ENCODE measurements at places on chromosomes 3 and 15. TPM values are rescaled to one million over a fixed set of nuclear protein-coding genes. Genes with fewer than 3 reads are reported as not detected.
A peak's percentile ranks its signal among the peaks of the same experiment; 100 is the strongest.

DNA sequence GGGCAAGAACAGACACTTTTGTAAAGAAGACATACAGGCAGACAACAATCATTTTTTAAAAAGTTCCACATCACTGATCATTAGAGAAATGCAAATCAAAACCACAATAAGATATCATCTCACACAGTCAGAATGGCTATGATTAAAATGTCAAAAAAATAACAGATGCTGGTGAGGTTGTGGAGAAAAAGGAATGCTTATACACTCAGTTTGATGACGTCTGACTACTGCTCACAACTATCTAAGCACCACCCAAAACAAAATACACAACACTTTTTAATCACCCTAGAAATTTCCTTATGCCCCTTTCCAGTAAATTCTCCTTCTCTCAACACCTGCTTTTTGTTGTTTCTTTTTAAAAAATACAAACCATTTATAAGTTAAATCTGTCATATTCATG is 228.8 kb downstream of the ISL2 start:
- no peaks in the 10 kb centered on the region for H3K36me3 ChIP-seq
- no peaks in the 10 kb centered on the region for H3K27me3 ChIP-seq
- no peak overlapping the region for H3K4me3 ChIP-seq
- H3K4me1 ChIP-seq: no peaks in the 10 kb centered on the region
- no peak for DNase-seq
- no peak overlapping the region for H3K27ac ChIP-seq

The RBPMS2 gene
- 3.7 TPM for total RNA-seq

The RMDN3 gene
- 19.6 TPM for total RNA-seq

The TRPC1 gene
- 12.0 TPM for total RNA-seq

GRCh38 chr3:52299247-52299878 is 11.7 kb downstream of the GLYCTK start:
- H3K4me1 ChIP-seq: no peaks in the 10 kb centered on the region

GRCh38 chr15:82093774-82094211 is 48.0 kb upstream of the MEX3B start:
- H3K36me3 ChIP-seq: no peaks in the 10 kb centered on the region
- DNase-seq: no peak
- no peaks in the 10 kb centered on the region for H3K4me1 ChIP-seq

DNA sequence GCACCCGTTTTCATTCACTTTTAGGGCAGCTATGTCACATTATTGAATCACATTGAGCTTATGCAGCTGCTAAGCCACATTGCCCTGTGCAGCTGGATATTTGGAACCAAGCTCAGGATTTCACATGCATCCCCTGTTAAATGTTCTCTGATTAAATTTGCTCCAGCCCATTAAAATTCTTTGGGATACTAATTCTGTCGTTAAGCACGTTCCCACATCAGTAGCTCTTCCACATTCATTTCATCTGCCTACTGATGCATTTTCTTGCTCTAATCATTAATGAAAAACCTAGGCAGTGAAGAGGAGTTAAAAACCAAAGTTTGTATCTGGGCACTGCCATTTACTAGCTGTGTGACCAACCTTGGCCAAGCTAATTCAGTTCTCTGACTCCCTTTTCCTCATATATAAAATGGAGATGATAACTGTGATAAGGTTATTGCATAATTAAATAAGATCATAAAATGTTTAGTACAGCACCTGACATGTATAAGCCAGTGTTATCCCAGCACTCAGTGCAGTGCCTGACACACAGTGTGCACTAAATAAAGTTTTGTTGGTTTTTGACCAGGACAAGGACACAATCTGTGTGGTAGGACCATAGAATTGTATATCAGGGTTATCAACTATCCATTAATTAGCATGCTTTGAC is 222.2 kb upstream of the ATP11B start:
- H3K27ac ChIP-seq: no peak overlapping the region
- no peak for DNase-seq
- H3K4me1 ChIP-seq: no peaks in the 10 kb centered on the region
- H3K36me3 ChIP-seq: no peaks in the 10 kb centered on the region
- H3K4me3 ChIP-seq: no peak overlapping the region

- H3K4me3 ChIP-seq: no peak overlapping the region
- no peaks in the 10 kb centered on the region for H3K4me1 ChIP-seq
- no peaks in the 10 kb centered on the region for H3K36me3 ChIP-seq
These were observed 36.7 kb upstream of the MFGE8 start for GRCh38 chr15:88949734-88950400.

DNA sequence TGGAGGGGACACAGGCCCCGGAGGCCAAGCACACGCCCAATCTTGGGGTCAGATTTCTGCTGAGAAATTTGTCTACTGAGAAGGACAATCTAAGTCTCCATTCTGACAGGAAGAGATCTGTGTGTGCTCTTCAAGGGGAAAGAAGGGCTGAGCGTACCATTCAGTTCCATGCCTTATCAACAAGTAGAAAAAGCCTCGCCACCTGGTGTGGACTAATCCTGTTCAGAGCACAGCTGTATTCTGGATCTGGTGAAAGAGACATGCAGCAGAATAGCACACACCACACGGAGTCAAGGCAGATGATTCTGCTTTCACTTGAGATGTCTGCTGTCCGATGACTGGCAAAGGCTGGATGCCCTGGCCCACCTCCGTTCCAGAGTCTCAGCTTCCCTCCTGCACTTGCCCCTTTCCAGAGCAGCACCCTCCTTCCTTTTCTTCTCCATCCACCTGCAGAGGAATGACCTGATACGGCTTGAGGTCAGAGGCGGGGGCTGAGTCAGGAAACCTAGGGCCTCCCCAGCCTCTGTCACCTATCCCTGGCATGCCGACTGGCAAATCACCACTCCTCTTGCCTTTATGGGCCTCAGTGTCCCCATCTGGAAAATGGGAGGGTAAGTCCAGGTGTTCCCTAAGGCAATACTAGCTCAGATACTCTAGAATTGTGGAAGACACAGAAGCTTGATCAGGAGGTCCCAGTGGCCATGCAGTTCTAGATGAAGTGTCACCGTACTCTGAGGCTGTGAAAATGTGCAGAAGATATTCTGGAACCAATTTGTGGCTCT is 36.9 kb upstream of the CTSH start:
- H3K4me1 ChIP-seq: peaks cover 5% of the 10 kb centered on the region
- DNase-seq: no peak
- H3K4me3 ChIP-seq: no peak overlapping the region
- H3K36me3 ChIP-seq: no peaks in the 10 kb centered on the region
- no peaks in the 10 kb centered on the region for H3K27me3 ChIP-seq

DNA sequence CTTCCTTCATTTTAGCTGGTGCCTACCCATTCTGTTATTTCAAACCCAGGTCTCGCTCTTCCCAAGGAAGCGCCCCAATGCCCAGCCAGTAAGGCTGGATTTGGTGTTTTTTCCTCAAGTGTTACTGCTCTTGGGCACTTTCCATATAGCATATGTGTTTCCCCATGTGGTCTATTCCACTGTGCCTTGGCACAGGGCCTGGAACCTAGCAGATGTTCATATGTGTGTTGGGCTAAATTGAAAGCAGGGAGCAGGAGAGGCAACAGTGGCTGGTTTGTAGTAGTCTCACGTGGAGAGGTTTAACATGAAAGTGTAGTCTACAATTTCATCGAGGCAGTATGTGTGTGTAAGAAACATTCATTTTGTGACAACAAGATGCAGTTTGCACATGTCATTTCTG is 48.2 kb upstream of the TEX264 start:
- H3K27me3 ChIP-seq: no peaks in the 10 kb centered on the region
- H3K4me1 ChIP-seq: peaks cover 40% of the 10 kb centered on the region
- H3K27ac ChIP-seq: no peak overlapping the region
- DNase-seq: no peak

DNA sequence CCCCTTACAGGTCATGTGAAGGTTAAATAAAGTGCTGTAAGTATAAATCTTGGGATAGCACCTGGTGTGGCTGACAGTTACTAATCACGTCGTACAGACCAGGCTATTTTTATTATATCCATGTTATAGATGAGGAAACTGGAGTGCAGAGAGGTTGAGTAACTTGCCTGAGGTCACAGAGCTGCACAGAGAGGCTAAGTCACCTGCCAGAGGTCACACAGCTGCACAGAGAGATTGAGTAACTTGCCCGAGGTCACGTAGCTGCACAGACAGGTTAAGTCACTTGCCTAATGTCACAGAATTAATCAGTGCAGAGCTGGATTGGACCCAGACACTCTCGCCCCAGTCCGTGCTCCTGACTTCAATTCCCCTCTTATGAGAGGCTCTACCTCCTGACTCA is 171.5 kb downstream of the NUP210 start:
- DNase-seq: no peak
- no peaks in the 10 kb centered on the region for H3K4me1 ChIP-seq
- no peaks in the 10 kb centered on the region for H3K36me3 ChIP-seq

The TUBGCP5 gene
- 11.3 TPM for total RNA-seq

DNA sequence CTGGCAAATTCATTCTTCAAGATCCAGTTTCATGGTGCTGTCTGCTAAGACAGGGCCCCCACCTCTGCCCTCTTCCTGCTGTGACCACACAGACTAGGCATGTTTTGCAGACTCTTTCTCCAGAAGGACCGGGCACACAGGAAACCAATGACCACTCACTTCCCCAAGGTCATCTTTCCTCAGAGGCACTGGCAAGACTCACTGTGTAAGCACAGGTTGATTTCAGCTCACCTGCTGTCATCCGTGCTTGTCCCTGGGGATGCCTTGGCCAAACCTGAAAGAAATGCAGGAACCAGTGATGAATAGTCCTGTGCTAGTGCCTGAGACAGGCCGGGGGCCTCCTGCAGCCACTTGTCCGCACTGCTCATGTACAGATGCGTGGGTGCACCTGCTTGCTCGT is 33.5 kb downstream of the ALS2CL start:
- H3K27me3 ChIP-seq: no peaks in the 10 kb centered on the region
- no peak overlapping the region for H3K27ac ChIP-seq
- H3K36me3 ChIP-seq: no peaks in the 10 kb centered on the region
- H3K4me1 ChIP-seq: peaks cover 33% of the 10 kb centered on the region

DNA sequence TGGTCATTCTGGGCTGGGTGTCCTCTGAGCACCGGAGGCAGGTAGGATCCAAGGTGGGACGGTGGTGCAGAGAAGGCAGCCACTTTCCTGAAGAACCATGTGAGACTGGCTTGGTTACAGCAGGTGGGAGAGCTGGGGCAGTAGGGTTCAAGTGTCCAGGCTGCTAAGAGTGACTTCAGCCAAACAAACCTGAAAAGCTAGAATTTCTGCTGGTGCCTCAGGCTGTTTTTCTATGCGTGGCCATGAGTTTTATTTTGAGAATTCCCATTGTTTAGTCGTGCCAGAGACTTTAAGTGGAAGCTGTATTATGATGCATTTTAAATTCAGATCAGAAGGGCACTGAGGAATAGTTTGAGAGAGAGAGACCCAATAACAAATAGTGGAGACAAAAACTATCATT is 20.1 kb downstream of the USP13 start:
- no peak overlapping the region for H3K27ac ChIP-seq
- H3K4me3 ChIP-seq: no peak overlapping the region
- H3K27me3 ChIP-seq: no peaks in the 10 kb centered on the region
- H3K4me1 ChIP-seq: no peaks in the 10 kb centered on the region

The NRROS gene
- 5.4 TPM for total RNA-seq

DNA sequence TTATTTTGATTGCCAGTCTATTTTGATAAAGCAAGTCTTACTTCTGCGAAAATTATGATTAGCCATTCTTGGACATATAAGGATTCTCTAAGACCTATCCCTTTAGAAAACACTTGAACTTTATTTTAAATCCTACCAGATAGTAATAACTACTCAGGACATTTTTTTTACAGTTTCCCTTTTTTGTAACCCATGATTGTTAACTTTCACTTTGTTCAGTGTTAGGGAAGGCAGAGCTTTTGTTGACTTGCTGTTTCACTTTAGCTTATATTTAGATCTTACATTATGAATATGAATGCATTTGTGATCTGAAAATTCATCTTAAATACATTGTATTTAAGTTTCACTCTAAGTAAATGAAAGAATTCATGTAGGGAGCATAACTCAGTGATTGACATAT is 167.0 kb downstream of the AKAP13 start:
- no peak overlapping the region for H3K4me3 ChIP-seq
- no peaks in the 10 kb centered on the region for H3K36me3 ChIP-seq
- no peak overlapping the region for H3K27ac ChIP-seq

GRCh38 chr15:38674448-38674847 is 109.8 kb upstream of the RASGRP1 start:
- H3K4me1 ChIP-seq: no peaks in the 10 kb centered on the region
- no peak for DNase-seq
- H3K27me3 ChIP-seq: no peaks in the 10 kb centered on the region

The CXCR6 gene
- total RNA-seq: 9.6 TPM

- H3K4me1 ChIP-seq: peaks cover 91% of the 10 kb centered on the region
- H3K4me3 ChIP-seq: no peak overlapping the region
- H3K27ac ChIP-seq: peak overlapping the region; percentile 40
- no peaks in the 10 kb centered on the region for H3K36me3 ChIP-seq
These were observed 8.5 kb downstream of the MBNL1 start for GRCh38 chr3:152277198-152277597.

DNA sequence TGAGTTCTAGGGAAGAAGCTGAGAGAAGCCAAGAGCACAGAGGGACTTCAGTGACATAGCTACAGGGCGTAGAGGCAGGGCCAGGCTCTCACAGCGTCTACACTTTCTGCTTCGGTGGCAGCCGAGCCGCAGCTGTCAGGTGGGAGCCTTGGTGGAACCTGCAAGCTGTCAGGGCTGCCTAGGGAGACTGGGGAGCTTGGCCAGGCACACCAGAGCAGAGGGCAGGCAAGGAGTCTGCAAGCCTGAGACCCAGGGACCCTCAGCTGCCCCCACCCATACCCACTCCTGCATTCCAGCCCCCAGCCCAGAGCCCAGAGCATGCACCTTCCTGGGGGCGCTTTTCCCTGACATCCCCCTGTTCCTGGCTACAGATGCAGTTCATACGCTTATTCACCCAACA is 13.4 kb upstream of the KLF15 start:
- no peak overlapping the region for H3K4me3 ChIP-seq
- H3K36me3 ChIP-seq: no peaks in the 10 kb centered on the region
- no peak overlapping the region for H3K27ac ChIP-seq
- no peaks in the 10 kb centered on the region for H3K27me3 ChIP-seq

The GHRL gene
- not detected for total RNA-seq

- no peaks in the 10 kb centered on the region for H3K27me3 ChIP-seq
- no peak for DNase-seq
- H3K4me1 ChIP-seq: no peaks in the 10 kb centered on the region
- H3K27ac ChIP-seq: no peak overlapping the region
- H3K4me3 ChIP-seq: no peak overlapping the region
These were observed 22.2 kb downstream of the P2RY1 start for GRCh38 chr3:152857082-152857481.

- DNase-seq: no peak
- no peak overlapping the region for H3K27ac ChIP-seq
- no peaks in the 10 kb centered on the region for H3K27me3 ChIP-seq
These were observed 419.3 kb downstream of the MAGI1 start for GRCh38 chr3:65619451-65619881.

The LYSMD4 gene
- total RNA-seq: 14.7 TPM

- H3K4me3 ChIP-seq: no peak overlapping the region
- H3K27ac ChIP-seq: no peak overlapping the region
- H3K27me3 ChIP-seq: no peaks in the 10 kb centered on the region
- H3K36me3 ChIP-seq: peaks cover 24% of the 10 kb centered on the region
- no peak for DNase-seq
These were observed 154.2 kb upstream of the TNIK start for GRCh38 chr3:171614318-171614921.

Data from vagina (tissue), 2 donors.